ENCODE measurements at places on chromosomes 7 and 10.

DNA sequence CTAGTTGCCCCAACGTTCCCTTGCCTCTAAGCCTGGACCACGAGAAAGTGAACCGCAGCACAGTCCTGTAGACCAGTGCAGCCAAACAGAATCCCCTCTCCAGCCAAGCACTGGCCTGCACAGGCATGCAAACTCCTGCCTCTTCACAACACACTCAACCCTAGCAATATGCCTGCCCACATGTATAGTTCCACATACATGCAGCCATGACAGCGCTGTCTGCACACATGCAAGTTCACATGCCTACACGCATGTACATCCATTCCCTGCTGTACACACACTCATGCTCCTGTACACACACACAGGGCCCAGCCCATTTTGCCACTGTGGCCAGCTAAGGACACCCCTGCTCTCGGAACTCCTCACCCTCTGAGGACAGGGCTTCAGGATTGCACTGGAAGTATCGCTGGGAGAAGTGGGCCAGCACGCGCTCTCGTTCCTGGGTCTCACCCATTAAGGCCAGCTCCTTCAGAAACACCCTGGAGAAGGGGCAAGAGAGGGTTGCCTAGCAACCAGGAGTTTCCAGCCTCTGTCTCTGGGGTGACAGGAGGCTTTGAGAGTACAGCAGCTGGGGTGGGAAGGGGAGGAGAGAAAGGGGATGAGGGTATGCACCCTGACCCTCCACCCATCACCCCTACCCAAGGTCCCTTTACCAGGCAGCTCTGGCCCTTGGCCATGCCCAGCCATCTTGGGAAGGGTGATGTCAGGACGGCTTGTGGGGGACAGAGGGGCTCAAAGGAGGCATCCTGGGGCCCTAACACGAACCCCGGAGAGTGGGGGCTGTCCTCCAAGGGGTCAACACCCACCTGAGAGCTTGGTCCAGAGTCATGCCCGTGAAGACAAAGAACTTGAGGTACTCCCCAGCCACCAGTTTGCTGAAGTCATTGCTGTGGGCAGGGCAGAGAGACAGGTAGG is 7.0 kb downstream of the PSD start:
- no peak overlapping the region for H3K27ac ChIP-seq
- peaks cover 19% of the 10 kb centered on the region for H3K4me1 ChIP-seq
- no peaks in the 10 kb centered on the region for H3K36me3 ChIP-seq

DNA sequence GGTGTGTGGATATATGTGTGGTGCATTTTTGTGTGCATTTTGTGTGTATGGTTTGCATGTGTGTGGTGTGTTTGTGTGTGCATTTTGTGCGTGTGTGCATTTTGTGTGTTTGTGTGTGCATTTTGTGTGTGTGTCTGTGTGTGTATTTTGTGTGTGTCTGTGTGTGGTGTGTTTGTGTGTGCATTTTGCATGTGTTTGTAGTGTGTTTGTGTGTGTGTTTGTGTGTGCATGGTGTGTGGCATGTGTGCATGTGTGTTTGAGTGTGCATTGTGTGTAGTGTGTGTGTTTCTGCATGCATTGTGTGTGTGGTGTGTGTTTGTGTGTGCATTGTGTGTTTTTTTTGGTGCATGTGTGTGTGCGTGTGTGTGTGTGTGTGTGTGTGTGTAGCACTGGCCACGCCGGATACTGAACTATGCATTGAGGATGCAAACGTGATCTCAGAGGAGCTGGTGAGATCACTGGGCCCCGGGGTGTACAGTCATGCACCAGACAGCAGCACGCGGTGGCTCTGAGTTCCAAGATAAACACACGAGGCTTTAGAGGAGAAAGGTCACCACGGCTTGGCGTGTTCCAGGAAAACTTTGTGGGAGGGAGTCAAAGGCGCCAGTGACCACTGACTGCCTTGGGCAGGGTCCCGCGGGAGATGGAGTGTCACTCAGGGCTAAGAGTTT is 106.6 kb upstream of the SHH start:
- no peak overlapping the region for H3K4me3 ChIP-seq
- peak; percentile 73 for DNase-seq
- H3K27ac ChIP-seq, result no peak overlapping the region
- no peaks in the 10 kb centered on the region for H3K36me3 ChIP-seq
- H3K4me1 ChIP-seq, result peaks cover 39% of the 10 kb centered on the region

GRCh38 chr7:106551936-106552335 is 109.0 kb downstream of the CCDC71L start:
- H3K27ac ChIP-seq, result no peak overlapping the region
- H3K36me3 ChIP-seq, result no peaks in the 10 kb centered on the region
- no peak for DNase-seq
- no peaks in the 10 kb centered on the region for H3K4me1 ChIP-seq

GRCh38 chr7:146728611-146729010 is 612.0 kb downstream of the CNTNAP2 start:
- H3K27ac ChIP-seq, result no peak overlapping the region
- H3K4me3 ChIP-seq, result no peak overlapping the region
- no peak for DNase-seq
- no peaks in the 10 kb centered on the region for H3K27me3 ChIP-seq

DNA sequence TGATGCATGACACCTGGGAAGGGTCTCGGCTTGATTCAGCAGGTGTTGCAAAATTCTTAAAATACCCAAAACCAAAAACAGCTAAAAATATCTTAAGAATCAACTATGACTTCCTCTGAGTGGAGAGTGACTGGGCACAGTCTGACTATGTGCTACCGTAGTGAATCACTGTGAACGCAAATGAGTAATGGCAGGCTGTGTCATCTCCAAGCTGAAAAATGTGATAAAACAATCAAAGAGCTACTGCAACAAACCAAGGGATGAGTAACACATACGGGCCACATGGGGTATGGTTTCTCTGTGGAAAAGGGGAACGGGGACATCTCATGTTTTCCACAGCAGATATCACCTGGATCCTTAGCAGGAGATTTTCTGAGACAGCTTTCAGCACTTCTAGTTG is 127.5 kb downstream of the ABCA13 start:
- H3K27ac ChIP-seq, result no peak overlapping the region
- no peaks in the 10 kb centered on the region for H3K27me3 ChIP-seq
- peak; percentile 1 for DNase-seq
- H3K4me1 ChIP-seq, result no peaks in the 10 kb centered on the region
- no peak overlapping the region for H3K4me3 ChIP-seq

GRCh38 chr10:27019827-27020226 is 80.5 kb downstream of the ANKRD26 start:
- no peaks in the 10 kb centered on the region for H3K27me3 ChIP-seq
- no peak for DNase-seq
- no peaks in the 10 kb centered on the region for H3K4me1 ChIP-seq
- H3K36me3 ChIP-seq, result peaks cover 35% of the 10 kb centered on the region
- H3K27ac ChIP-seq, result no peak overlapping the region

DNA sequence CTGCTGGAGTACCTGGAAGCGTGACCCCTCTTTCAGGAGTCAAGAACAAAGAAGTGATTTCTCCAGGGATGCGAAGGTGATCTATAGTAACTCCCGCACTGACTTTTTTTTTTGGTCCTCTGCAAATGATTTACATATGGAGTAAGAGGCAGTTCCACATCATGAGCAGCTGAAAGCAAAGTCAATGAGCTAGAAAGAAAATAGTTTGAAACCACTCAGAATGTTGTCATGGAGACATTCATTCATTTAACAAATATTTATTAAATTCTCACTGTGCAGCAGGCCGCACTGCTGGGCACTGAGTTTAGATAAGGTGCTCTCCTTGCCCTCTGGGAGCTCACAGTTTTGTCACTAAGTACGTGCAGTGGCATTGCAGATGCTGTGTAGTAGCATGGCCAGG is 206.7 kb downstream of the CAMK1D start:
- peaks cover 11% of the 10 kb centered on the region for H3K36me3 ChIP-seq
- no peaks in the 10 kb centered on the region for H3K27me3 ChIP-seq
- peak overlapping the region; percentile 66 for H3K27ac ChIP-seq

DNA sequence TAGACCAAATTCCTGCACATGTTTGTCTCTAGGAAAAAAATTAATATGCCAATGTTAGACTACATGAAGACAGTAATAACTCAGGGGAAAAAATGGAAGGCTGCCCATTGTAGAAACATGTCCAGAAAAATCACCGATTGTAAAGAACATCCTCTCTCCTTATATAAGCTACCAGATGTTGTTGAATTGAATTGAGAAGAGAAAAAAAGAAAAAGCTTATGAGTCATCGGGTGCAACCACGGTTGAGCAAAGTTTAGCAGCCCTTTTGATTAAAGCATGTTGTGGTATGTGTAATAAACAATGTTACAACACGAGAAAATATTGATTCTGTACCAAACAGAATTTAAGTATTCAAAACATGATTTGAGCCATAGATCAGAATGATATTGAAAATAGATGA is 102.3 kb upstream of the ARHGAP21 start:
- no peaks in the 10 kb centered on the region for H3K36me3 ChIP-seq
- peak; percentile 77 for DNase-seq
- H3K27me3 ChIP-seq, result no peaks in the 10 kb centered on the region
- peak overlapping the region; percentile 49 for H3K4me3 ChIP-seq
- no peaks in the 10 kb centered on the region for H3K4me1 ChIP-seq
- no peak overlapping the region for H3K27ac ChIP-seq

DNA sequence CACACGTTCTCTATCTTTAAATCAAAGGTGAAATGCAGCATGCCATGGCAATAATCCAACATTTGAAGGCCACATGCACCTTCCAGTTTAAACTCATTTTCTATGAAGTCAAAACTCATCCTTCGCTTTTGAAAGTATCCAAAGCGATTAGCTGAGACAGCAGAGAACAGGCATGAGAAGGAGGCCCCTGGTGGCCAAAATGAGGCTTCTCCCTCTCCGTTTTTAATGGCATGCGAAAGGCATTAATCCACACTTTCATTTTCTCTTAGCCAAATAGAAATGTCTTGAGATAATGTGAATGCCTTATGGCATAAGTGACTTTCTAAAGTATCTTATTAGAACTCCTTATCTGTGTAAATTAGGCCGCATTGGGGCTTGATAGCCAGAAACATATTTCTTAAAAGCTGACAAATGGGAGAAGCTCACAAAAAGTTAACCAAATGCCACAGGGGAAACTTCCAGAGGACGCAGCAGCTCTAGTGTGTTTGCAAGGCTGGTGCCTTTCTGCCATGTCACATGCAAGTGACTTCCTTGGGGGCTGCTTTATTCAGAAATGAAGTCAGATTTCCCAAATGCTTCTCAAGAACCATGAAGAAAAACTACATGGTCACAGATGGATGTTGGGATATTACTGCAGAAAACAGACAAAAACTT is 1189.6 kb downstream of the SORCS1 start:
- no peaks in the 10 kb centered on the region for H3K27me3 ChIP-seq
- H3K4me3 ChIP-seq, result no peak overlapping the region
- no peaks in the 10 kb centered on the region for H3K4me1 ChIP-seq
- DNase-seq, result no peak

DNA sequence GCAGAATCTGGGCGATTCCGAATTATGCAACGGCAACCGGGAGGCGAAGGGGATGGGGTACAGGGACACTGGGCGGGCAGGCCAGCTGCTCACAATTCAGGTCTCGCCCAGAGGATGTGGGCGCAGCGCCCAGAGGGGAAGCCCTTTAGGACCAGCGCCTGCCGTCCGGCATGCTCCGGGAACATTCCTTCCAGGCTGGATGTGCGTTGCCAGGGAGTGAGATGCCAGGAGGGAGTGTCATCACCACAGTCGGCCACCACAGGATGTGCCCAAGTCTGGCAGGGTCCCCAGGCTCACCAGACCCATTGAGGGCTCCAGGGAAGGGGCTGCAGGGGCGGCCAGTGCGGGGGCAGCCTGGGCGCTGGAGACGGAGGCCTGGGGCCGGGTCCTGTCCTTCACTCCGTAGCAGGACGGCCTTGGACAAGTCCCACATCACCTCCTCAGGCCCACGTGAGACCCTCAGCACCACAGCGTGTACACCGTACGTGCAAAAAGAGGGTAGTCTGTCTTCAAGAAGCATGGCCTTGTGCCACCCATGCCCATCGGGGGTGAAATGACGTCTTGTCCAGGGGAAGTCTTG is 63.9 kb downstream of the FOXL3 start:
- no peak for DNase-seq
- H3K36me3 ChIP-seq, result no peaks in the 10 kb centered on the region
- peaks cover 16% of the 10 kb centered on the region for H3K27me3 ChIP-seq
- no peaks in the 10 kb centered on the region for H3K4me1 ChIP-seq

DNA sequence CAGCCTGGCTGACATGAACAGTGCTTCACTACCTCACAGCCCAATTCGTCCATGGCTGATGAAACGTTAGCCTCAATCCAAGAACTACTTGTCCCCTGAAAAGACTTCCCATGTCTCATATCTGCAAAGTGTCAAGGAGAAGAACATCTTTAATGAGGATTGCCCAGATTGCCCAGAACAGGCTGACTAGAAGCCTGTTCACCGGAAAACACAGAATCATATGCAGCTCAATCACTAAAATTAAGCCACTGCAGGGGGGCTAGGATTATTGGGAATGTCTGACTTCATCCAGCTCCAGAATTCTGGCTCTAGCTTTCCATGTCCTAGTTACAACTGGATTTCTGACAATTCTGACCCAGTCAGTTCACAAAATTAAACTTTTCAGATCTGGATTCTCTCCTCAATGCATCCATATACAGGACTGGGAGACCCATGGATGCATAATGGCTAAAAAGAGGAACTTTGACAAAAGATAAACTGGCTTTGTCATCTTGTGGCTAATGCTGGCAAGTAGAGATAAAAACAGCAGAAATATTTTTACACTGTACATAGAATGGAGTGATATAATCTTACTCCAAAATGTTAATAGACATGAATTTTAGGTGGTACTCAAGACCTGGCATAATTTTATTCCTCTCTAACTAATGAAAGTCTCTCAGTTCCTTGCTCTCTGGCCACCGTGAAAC is 467.0 kb upstream of the POT1 start:
- no peak overlapping the region for H3K4me3 ChIP-seq
- no peak overlapping the region for H3K27ac ChIP-seq
- H3K36me3 ChIP-seq, result no peaks in the 10 kb centered on the region
- DNase-seq, result no peak
- no peaks in the 10 kb centered on the region for H3K27me3 ChIP-seq

DNA sequence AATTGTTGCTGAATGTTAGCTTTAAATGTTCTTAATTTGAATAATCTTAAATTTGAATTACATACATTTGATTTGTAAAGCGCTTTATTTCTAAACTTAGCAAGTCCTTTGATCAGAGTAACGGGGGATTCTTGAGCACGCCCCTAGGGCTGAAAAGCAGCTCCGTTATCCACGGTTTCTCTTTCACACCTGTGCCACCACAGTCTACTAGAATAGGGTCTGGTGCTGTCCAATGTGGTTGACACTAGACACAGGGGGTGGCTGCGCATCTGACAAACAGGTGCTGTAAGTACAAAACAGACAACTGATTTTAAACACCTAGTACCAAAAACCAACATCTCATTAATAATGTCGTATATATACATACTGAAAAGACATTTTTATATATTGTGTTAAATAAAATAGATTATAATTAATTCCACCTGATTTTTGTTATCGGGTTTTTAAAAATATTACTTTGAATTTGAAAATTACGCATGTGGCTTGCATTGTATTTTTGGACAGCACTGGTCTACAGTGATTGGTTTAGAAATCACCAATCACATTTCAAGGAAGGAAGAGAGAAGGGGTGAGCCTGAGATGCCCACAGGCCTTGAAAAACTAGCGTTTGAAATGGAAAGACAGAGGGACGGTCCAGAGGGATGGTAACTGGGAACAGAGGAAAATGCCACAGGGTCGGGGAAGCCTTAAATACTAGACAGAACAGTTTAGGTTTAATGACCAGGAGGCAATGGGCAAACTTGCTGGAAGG is 7.3 kb downstream of the SEPHS1 start:
- no peak overlapping the region for H3K27ac ChIP-seq
- H3K27me3 ChIP-seq, result no peaks in the 10 kb centered on the region
- H3K36me3 ChIP-seq, result peaks cover 11% of the 10 kb centered on the region

GRCh38 chr10:43160921-43161255 is 22.6 kb downstream of the CSGALNACT2 start:
- H3K36me3 ChIP-seq, result peaks cover 41% of the 10 kb centered on the region
- no peaks in the 10 kb centered on the region for H3K27me3 ChIP-seq
- H3K4me3 ChIP-seq, result peak overlapping the region; percentile 31
